CD4-positive, alpha-beta T cell treated with Interleukin-15 for 4 hours (primary cell): ENCODE measurements at places on chromosomes 4 and X.

DNA sequence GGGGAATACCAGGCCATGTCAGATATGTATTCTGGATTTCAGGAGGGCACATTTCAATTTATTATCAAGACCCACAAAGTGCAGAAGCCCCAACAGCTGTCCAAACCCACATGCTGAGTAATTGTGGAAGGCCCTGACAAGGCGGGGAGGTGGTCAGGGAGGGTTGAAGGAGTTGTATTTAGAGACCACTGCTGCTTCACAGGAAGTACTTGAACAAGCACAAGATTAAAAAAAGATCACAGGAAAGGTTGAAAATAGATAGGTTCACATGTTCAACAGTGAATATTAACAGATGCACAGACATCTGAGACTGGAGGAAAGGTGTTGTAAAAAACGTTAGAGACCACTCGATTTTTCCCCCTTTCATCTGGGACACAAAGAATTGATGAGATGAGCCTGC lies 17.9 kb downstream of the ATP8A1 start:
- no peak for DNase-seq

DNA sequence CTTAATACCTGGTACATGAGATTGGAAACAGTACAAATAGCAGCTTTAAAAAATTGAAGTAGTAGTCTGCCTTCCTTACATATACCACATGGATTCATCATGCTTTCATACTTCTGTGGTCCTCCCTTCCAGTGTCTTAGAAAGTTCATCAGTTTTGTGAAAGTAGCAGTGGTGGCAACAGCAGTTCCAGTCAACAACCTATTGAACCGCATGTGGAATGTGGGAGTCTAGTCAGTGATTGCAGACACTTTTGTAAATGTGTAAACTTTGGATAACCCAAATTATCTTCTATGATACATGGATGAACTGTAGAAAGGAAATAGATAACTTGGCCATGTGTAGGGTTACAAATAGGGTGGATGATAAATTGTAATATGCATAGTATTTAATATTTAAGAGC lies 34.1 kb downstream of the FNIP2 start:
- no peak for DNase-seq

DNA sequence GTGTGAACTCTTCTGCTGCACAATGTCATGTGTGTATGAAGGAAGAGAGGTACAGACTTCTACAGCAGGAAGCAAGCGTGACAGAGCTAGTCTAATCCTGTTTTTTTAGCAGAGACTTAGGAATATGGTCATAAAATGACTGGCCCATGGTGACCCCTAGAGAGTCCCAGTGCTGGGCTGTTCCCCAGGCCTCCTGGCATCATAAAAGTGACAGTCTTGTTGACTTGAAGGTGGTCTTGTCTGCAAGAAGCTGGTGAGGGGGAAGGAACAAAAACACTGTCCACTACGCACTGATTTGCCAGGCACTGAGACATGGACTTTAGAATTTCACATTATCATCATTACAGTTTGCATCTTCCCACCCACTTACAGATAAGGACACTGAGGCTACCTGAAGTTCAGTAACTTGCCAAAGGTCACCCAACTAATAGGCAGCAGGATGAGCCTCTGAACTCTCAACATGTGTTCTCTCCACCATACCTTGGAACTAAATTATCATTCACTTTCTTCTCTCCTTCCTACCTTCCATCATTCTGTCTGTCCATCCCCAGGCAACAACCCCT lies 63.0 kb downstream of the HADH start:
- DNase-seq = no peak

DNA sequence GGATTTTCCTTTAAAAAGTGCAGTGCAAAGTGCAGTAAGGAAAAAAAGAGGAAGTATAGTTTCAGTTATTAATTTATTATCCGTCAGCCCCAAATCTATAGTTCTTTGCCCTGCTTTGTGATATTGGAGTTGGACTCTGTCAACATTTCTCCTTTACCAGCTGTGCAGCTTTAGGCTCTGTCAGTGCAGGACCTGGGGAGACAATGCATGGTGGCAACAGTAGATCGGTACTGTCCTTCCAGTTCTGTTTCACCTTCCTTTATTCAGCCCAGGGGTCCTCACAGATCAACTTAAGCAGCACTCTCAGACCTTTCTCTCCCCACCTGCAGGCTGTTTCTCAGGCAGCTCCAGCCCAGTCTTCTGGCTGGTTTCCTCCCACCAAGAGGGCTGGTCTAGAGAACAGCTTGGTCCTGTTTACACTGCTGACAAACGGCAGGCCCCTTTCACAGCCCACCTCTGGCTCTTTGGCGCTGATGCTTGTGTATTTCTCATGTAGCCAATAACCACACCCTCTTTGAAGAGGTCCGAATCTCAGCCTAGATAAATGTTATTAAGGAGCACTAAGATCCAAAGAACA lies 71.6 kb downstream of the MCUB start:
- no peak for DNase-seq

GRCh38 chr4:19151684-19152083 lies 1100.0 kb upstream of the SLIT2 start:
- DNase-seq = no peak

GRCh38 chr4:26410385-26411293 lies 79.6 kb downstream of the CCKAR start:
- DNase-seq = peak; percentile 62

GRCh38 chr4:74999714-75000309 lies 66.9 kb downstream of the PARM1 start:
- no peak for DNase-seq

DNA sequence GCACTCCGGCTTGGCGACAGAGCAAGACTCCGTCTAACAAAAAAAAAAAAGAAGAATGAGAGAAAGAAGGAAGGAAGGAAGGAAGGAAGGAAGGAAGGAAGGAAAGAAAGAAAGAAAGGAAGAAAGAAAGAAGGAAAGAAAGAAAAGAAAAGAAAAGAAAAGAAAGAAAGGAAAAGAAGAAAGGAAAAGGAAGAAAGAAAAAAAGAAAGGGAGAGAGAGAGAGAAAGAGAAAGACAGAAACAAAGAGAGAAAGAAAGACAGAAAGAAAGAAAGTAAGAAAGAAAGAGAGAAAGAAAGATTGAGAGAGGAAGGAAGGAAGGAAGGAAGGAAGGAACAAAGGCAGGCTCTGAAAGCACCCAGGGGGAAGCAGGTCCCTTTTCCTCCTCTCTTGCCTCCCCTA lies 336.6 kb upstream of the GATB start:
- DNase-seq = no peak

- DNase-seq = no peak
These were observed 24.5 kb downstream of the EVC start for GRCh38 chr4:5735463-5735862.

GRCh38 chrX:102767287-102767686 lies 46.7 kb downstream of the GPRASP3 start:
- DNase-seq = no peak

DNA sequence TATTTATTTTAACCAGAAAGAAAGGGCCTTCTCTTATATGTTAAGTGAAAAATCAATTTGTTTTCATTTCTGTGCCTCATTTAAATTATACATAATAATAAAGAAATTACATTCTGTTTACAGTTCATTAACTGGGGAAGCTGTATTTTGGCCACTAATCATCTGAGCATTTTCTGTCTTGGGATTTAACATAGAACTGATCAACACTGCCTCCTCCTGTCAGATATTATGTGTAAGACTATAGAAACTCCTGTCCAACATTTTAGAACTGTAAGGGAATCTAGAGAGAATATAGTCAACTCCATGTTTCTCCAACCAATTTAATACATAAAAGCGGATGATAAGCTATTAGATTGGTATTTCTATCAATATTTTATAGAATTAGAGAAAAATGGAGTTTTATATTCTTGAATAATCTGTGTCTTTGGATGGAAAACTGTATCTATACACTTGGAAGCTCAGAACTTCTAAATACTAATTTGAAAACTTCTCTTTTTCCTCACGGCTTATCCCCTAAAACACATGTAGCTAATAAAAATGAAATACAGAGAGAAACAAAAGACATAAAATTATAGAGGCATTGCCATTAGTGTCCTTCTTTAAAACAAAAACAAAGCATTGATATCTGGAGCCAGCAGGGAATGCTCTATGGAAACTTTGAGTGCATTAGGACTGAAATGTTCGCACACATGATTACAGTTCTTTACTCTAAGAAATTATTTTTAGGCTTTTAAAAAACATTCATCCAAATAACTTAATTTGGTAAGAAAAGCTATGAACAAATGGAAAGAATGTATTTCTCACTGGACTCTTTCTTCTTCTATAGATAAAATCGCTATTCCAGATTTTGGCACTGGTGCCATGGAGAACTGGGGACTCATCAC lies 33.1 kb downstream of the ENPEP start:
- DNase-seq = no peak

GRCh38 chrX:22399437-22400192 lies 126.9 kb downstream of the CBLL2 start:
- DNase-seq = no peak

DNA sequence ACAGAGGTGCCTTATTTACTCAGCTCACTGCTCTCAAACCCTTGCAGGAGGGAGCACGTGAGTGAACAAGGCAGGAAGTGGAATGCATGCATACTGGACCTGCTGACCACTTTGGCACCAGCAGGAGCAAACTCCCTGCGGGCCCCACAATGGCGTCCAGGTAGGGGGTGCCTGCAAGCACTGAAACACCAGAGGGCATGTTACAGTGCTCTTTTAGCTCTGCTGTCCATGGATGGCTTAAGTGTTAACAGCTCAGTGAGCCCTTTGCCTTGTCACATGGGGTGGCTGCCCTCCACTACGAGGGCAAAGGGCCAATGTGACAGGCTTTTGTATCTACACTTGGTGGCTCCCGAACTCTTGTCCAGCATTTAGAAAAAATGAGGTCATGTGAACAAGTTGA lies 199.5 kb upstream of the UGT8 start:
- DNase-seq = no peak

DNA sequence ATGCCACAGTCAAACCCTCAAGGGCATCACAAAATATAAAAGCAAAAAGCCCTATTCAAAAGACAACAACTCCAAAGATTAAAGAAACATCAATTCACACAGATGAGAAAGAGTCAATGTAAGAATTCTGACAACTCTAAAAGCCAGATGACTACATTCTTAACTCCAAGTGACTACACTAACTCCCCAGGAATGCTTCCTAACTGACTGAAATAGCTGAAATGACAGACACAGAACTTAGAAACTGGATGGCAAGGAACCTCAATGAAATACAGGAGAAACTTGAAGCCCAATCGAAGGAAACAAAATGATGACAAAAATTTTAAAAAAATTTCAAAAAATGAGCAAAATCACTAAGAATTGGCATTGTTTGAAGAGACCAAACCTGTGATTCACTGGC lies 1047.6 kb upstream of the PCDH10 start:
- no peak for DNase-seq

- DNase-seq = no peak
These were observed 229.3 kb upstream of the BCOR start for GRCh38 chrX:40327085-40327484.

DNA sequence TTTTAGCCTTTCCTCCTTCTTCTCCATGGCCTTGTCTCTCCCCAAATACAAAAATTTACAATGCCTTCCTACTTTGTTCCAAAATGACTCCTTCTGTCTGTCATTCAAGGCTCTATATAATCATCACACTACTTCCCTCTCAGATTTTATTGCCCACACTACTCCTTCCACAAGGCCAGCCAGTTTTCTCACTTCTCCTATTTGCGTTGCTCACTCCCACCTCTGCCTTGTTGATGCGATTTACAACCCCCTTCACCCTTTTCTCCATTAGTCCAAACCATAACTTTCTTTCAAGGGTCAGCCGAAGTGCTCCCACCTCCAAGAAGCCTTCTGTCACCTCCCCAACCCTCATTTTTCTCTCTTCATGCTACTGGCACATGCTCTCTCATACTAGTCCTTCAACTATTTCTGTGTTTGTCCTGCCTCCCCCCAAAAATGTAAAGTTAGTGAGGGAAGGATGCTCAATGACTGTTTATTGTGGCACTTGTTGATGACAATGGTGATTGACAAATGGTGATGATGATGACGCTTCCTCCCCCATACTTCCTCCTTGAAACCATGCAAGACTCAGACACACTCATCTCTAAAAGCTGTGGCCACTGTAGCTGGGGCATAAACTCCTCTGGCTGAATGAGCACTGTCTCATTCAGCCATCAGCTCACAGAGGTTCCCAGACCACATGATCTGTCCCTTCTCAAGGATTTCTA lies 2.7 kb upstream of the XKRX start:
- no peak for DNase-seq

GRCh38 chr4:149296503-149296902 lies 519.1 kb downstream of the IQCM start:
- no peak for DNase-seq

DNA sequence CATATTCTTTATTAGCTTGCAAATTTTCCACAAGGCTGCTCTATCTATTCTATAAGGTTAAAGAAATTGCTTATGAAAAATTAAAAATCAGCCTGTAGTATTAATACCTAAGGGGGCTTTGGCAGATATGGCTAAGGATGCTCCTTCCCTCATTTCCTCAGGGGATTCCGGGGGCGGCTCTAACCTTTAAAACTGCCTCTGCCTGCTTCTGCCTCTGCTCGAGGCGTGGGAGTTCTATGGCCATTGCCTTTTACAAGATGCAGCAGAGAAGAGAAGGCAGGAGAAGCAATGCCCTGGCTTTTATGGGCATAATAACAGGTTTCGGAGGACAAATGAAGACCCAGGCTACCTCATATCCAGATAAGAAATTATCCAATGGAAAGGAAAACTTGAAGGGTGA lies 8.6 kb upstream of the CDKN2AIP start:
- no peak for DNase-seq

DNA sequence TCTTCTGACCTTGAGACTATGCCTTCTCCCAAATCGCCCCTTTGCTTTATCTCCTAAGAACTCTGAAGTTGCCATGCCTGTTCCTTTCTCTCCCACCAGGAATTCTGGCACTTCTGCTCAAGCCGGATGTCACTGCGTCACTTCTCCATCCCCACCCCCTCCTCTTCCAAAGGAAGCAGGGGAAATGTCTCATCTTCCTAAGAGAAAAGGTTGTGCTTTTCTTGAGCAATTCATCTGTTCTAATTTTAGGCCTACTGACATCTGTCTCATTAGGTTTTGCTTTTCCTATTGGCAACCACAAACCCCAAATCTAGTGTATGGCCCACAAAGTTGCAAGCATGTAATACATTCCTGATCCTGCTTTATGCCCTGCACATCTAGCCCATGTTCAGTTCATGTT lies 163.1 kb upstream of the PLAC1 start:
- no peak for DNase-seq

DNA sequence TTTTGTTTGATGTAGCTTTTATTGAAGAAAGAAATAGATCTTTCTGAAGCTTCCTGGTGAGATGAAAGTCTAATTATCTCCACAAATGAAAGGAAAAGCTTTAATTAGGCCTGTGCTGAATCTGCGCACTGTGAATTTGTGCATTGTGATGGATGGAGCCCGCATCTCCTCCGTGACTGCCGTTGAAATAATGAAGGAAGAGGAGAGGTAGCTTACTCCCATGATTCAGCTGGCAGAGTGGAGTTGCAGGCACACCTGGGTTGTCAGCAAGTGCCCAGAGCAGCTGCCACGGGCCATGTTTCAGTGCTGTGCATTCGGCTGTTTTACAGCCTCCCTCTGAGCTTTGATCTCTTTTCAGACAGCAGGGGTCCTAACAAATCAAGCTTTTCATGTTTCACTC lies 735.3 kb upstream of the TENM3 start:
- no peak for DNase-seq
